ENCODE measurements at places on chromosomes 13 and 19.

- DNase-seq, result no peak
Measured at GRCh38 chr19:19426799-19427198, 21.3 kb downstream of the GATAD2A start.

DNA sequence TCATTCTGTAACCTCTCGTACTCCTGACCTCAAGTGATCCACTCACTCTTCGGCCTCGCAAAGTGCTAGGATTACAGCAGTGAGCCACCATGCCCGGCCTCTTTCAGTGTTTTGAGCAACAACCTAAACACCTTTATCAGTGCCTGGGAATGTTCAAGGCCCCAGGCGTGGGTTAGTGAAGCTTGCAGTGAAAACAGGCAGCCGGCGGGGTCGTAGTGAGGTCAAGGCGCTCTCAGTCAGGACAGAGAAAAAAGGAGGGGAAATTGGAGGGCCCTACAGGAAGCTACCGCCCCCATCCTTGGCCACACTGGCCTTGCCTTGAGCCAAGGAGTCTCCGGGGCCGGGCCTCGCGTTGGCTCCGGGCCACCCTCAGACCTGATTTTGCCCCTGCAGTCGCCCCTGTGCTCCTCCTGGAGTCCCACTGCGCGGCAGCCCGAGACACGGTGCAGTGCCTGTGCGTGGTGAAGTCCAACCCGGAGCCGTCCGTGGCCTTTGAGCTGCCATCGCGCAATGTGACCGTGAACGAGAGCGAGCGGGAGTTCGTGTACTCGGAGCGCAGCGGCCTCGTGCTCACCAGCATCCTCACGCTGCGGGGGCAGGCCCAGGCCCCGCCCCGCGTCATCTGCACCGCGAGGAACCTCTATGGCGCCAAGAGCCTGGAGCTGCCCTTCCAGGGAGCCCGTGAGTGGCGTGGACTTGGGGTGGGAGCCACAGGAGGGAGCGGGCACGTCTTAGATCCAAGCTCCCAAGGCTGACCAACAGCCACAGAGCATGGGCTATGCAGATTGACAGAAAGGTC is 17.7 kb downstream of the MAG start:
- no peak for DNase-seq

DNA sequence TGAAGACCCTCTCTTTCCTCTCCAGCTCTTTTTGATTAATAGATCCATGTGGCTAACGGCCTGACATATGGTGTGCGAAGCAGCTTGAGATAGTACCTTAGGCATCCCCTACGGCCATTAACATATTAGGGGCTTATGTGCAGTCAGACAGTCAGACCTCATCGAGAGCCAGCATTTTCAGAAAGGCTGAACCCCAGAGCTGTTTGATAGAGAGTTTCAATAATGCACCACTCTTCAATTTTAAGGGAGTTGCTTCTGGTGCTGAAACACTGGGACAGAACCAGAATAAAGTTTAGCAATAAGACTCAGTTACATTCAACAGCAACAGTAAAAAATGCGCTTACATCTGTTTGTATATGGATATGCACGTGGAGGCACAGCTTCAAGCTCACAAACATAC is 10.8 kb downstream of the POU4F1 start:
- DNase-seq, result no peak

DNA sequence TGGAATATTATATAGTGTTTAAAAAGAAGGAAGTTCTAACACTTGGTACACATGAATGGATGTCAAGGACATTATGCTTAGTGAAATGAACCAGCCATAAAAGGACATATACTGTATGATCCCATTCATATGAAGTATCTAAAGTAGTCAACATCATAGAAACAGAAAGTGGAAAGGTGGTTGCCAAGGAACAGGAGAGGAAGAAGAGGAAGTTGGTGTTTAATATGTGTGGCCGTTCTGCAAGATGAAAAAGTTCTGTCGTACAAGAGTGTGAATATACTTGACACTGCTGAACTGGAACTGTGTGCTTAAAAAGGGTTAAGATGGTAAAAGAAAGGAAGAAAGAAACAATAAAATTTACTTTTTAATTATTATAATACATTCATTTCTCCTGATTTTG is 33.1 kb upstream of the C1QTNF9 start:
- DNase-seq, result no peak

DNA sequence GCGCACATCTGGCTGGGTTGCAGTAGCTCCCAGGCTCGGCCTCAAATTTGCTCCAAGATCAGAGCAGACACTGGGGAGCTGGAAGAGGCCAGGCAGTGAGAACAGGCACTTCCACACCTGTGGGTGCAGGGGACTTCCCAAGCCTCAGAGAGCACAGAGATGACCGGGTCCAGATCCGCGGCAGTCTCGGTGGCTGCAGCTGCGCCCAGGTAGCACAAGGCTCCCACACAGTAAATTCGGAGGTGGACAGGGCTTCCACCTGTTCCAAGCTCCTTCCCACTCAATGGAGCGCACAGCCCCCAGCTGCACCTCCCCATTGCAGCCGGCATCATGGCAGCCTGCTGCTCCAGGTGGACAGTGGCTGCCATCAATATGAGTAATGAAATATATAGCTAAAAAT is 1417.4 kb upstream of the SLC10A2 start:
- DNase-seq, result no peak

All from stimulated activated CD8-positive, alpha-beta memory T cell treated with anti-CD3 and anti-CD28 coated beads, Interleukin-7, amount 100 ng/mL, for 1 hour (primary cell).